ENCODE measurements at places on chromosomes 4 and X.
A peak's percentile ranks its signal among the peaks of the same experiment; 100 is the strongest.

- DNase-seq, result no peak
Observed at GRCh38 chr4:145154573-145154972, 25.8 kb downstream of the OTUD4 start.

GRCh38 chrX:115368876-115369275 is 79.4 kb downstream of the LUZP4 start:
- no peak for DNase-seq

DNA sequence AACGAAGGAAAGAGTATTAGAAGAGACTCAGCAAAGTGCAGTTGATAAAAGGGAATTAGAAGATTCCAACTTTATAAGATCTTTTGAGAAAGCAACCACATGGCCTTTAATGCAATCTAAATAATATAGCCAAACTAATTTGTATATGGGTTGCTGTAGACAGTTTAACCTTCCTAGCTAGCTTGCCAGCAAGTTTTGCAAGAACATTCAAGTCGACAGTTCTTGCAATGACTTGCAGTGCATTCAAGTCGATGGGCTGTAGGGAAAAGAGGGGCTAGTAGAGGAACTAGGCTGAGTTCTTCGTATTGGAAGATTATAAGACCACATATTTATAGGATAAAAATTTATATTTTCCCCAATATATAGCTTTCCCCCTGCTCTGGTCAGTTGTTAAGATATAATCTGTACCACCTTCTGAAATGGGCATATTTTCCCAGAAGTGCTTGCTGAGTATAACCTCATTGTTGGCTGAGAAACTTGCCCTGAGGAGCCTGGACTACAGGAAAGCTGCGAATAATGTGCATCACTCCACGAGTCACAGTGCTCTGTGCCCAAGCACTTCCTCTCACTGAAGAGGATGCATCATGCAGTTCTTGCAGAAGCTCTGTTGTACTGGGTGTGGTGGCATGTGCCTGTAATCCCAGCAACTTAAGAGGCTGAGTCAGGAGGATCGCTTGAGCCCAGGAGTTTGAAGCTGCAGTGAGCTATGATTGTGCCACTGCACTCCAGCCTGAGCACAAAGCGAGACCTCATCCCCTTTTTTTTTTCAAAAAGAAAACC is 56.7 kb downstream of the DOCK11 start:
- DNase-seq, result no peak

DNA sequence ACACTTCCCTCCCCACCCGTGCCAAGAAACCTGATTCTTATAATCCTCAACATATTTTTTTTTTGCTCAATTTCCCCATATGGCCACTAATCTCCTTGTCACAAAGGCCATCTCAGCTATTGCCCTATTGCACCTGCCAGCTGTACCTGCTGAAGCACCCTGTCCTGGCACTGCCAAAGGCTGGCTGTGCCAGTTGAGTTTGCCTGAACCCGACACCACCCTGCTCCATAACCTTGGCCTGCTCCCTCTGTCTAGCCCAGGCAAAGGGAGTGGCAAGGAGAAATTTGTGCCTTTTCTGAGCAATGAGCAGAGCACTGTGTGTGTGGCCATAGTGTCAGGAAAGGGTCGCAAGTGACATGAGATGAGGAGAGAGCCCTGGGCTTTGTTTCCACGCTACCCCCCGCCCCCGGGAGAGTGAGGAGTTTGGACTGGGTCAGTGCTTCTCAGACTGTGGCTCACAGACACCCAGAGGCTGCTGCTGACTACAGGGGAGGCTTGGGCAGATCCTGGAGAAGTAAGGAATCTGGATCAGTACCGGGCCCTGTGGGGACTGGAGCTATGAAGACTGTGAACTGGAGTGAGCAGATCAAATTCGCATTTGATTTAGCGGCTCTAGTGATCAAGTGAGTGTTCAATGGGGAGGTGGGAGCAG is 42.2 kb upstream of the HMGB3 start:
- no peak for DNase-seq

DNA sequence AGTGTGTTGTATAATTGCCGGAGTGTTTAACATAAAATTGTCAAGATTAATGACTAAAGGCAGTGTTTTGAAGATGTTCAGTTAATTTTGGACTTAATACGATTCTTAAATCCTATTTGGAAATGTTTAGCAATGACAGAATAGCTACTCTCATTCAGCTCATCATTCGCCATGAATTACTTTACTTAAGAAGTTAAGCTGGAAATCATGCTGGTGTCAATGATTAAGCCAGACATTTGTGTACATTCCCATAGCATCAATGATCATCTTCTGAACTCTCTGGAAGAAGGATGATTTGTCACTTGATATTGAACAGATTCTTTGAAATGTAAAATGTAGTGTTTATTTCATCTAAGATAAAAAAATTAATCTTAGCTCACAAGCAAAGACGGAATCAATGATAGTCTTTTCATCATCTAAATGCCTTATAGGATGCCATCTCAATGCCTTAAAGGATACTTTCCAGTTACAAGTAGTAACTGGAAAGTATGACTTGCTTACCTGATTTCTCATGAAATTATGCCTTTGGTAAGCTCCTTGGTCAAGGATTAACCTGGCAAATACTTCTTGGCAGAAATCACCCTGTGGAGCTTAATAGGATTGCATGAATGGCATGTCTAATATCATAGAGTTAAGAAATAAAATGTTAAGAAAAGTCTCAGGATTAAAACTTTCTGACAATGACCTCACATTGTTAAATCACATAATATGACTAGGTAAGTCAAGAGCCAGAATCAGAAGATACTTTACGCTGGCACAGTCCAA is 515.5 kb upstream of the AGA start:
- no peak for DNase-seq

- no peak for DNase-seq
Observed at GRCh38 chrX:154051201-154051810, 31.6 kb upstream of the IRAK1 start.

- DNase-seq, result no peak
Observed at GRCh38 chrX:1390621-1391369, 1.1 kb downstream of the SLC25A6 start.

GRCh38 chr4:109134268-109134667 is 168.2 kb downstream of the COL25A1 start:
- no peak for DNase-seq

- no peak for DNase-seq
Observed at GRCh38 chr4:147085781-147086180, 140.1 kb upstream of the TTC29 start.

DNA sequence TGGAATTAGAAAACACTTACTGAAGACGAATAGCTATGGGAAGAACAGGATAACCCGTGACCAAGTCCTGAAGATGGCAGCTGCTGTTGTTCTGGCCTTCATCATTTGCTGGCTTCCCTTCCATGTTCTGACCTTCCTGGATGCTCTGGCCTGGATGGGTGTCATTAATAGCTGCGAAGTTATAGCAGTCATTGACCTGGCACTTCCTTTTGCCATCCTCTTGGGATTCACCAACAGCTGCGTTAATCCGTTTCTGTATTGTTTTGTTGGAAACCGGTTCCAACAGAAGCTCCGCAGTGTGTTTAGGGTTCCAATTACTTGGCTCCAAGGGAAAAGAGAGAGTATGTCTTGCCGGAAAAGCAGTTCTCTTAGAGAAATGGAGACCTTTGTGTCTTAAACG is 2.4 kb downstream of the AGTR2 start:
- DNase-seq, result no peak

GRCh38 chrX:131739823-131740222 is 195.9 kb downstream of the OR13H1 start:
- DNase-seq, result no peak

DNA sequence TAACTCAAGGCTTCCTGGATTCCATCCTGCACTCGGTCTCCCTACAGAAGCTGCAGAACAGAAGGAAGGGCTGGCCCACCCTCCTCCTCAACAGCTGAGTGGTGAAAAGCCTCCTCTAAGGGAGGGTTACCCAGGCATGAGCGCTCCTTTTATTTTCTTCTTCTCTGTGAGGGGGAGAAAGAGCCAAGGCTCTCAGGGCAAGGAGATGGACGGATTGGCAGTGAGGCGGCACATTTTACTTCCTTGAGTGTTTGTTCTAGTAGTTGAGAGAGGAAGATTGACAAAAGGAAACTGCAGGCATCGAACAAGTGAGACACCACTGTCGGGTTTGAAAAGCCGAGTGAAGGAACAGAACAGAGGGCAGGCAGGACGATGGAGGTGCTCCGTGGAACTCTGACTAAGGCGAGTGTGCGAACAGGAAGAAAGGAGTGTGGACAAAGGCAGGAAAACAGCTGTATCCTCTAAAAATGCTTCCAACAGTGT is 38.4 kb upstream of the STS start:
- DNase-seq, result peak; percentile 82

GRCh38 chr4:153127760-153128494 is 76.3 kb upstream of the TRIM2 start:
- peak; percentile 40 for DNase-seq

DNA sequence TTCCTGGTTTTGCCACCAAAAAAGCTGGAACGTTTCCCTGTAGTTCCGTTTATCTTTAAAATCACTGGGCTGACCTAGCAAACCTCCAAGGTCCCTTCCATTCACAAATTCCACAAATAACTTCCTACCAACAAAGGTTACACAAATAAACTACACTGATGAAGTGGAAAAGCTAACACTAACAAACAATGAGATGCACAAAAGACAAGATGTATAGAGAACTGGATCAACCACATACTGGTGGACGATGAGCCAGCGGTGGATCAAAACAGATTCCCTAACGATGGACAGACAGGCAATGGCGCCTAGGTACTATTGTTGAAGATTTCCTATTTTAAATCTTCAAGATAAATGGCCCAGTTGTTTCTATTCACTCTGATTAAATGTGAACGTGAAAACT is 15.5 kb downstream of the AFAP1 start:
- DNase-seq, result no peak

- DNase-seq, result no peak
Observed at GRCh38 chr4:121340247-121340646, 40.6 kb downstream of the QRFPR start.

GRCh38 chrX:48626401-48627298 is 29.4 kb downstream of the WDR13 start:
- no peak for DNase-seq

GRCh38 chrX:22024577-22024976 is 7.5 kb upstream of the PHEX start:
- no peak for DNase-seq

GRCh38 chr4:99310389-99310788 is 10.8 kb downstream of the ADH1B start:
- no peak for DNase-seq

DNA sequence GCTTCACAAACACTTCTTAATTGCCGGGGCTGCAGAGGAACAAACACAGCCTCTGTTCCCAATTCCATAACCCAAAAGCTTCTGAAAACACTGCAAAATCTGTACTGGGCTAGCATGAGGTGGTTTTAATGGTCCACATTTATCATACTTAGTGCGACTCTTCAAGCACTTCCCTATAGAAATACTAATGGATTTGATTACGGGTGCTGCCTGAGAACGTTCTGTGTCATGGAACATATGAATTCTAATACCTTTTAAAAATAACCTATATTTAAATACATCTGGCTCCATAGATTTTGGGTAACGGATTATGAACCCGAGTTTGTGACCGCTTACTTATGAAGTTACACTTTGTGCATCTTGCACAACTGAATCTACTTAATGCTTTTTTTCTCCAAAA is 35.4 kb upstream of the STS start:
- DNase-seq, result no peak

DNA sequence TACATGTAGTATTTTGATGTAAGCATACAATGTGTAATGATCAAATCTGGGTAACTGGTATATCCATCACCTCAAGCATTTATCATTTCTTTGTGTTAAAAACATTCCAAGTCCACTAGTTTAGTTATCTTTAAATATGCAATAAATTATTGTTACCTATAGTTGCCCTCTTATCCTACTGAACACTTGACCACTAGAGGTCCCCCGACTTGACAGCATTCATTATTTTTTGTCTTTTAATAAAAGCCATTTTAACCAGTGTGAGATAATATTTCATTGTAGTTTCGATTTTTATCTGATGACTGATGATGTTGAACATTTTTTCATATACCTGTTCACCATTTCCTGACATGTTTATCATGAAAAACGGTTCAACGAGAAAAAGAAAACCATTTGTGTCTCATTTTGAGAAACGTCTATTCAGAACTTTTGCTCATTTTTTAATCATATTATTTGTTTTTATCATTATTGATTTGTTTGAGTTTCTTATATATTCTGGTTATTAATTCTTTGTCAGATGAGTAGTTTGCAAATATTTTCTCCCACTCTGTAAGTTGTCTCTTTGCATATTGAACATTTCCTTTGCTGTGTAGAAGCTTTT is 199.0 kb upstream of the CXXC4 start:
- no peak for DNase-seq

DNA sequence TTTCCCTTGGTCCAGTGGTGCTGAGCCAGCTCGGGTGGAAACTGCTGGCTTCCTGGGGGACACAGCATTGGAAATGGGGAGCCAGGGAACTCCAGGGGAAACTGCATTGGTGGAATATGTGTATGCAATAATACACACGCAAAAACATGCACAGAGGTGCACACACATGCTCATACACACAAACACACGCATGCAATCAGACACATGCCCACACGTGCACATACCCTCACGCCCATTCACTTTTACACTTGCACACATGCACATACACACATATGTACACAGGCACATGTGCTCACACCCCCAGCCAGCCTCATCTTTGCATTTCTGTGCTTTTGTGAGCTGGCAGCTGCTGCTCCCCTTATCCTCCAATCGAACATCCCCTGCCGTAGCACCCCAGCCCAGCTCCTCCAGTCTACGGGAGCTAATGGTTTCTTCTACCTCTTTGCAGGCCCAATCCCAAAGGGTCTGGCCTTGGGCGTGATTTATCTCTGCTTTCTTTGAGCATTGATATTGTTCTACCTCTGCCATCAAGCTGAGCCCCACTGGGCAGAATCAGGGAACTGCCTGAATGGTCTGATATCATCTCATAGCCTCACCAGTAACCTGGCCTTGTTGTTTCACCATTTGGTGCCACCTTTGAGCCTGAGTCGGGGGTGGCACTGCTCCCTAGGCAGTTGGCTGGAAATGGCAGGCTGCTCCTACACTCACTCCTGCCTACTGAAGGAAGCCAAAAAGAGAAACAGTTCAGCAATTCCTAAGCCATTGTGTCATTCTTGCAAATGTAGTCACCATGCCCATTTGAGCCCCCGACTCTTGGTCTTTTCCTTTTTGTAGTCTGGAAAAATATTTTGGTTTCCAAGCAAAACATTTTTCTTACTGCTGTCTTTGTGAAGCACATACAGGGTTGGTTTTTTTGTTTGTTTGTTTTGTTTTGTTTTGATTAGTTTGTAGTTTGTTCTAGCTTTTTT is 104.4 kb upstream of the MAMLD1 start:
- DNase-seq, result no peak

DNA sequence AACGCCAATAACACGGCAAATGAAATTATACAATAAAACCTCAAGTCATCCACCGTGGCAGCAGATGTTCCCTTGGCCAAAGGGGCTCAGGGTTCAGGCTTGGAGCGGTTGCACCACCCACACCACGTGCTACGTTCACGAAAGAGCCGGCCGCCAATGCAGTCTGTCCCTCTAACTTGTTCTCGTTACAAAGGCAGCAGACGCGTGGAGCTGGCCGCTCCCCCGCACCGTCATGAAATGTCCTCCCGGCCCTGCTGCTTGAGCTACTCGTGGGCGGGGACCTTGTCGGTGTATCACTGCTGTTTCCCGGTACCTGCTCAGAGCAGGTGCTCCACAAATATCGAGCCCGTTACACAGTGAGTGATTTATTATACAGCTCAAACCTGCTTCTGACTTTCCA is 36.4 kb upstream of the MAN2B2 start:
- no peak for DNase-seq

GRCh38 chr4:8704632-8705031 is 112.1 kb downstream of the CPZ start:
- no peak for DNase-seq

Measured in pulmonary artery endothelial cell (primary cell).